ENCODE measurements at places on chromosomes 13 and 19.

DNA sequence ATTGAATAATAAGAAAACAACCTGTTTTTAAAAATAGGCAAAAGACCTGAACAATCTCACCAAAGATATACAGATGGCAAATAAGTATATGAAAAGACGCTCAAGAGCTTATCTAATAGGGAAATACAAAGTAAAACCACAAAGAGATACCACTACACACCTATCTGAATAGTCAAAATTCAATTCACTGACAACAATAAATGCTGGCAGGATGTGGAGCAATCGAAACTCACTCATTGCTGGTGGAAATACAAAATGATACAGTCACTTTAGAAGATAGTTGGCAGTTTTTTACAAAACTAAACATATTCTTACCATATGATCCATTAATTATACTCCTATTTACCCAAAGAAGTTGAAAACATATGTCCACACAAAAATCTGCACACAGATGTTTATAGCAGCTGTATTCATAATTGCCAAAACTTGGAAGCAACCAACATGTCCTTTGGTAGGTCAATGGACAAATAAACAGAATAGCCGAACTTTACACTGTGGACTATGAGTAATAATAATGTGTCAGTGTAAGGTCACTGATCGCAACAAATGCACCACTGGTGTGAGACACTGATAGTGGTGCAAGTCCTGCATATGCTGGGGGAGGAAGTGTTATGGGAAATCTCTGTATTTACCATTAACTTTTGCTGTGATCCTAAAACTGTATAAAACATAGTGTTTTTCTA lies 20.8 kb downstream of the ZC3H13 start:
- no peak for DNase-seq

GRCh38 chr13:50884265-50884664 lies 25.3 kb upstream of the RNASEH2B start:
- no peak for DNase-seq

DNA sequence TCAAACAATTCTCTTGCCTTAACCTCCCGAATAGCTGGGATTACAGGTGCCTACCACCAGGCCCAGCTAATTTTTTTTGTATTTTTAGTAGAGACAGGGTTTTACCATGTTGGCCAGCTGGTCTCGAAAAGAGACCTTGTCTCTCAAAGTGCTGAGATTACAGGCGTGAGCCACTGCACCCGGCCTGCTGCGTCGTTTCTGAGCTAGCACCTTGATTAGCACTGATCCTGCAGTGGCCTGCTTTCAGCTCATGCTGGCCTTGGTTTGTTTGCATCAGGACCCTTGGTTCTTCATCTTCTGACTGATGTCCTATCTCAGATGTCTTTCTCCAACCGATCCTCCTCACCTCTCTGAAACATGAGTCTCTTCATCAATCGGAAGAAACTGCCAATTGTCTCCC lies 4.9 kb upstream of the TFDP1 start:
- DNase-seq, result no peak

GRCh38 chr13:24854311-24854710 lies 90.3 kb downstream of the RNF17 start:
- DNase-seq, result no peak

DNA sequence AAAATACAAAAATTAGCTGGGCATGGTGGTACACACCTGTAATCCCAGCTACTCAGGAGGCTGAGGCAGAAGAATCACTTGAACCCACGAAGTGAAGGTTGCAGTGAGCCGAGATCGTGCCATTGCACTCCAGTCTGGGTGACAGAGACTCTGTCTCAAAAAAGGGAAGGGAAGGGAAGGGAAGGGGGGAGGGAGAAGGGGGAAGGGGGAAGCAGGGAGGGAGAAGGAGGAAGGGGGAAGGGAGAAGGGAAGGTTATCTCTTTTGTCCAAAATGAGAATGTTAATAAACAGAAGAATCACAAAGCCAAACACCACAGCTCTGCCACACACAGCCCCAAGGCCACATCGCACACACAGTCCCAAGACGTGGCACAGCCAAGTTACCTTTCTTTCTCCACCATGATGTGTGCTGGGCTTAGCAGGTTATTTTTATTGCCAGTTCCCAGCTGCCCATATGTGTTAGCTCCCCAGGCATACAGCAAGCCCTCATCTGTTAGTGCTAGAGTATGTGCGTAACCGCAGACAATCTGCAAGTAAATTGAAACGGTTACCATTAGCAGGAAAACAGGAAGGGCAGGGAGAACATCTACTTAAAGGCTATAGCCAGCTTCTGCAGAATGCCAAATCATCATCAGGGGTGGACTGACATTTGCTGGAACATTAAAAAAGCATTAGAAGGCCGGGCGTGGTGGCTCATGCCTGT lies 34.3 kb downstream of the RCBTB1 start:
- no peak for DNase-seq

GRCh38 chr19:43784241-43784980 lies 3.6 kb upstream of the KCNN4 start:
- DNase-seq, result peak; percentile 58
